LNCaP clone FGC (cell line): ENCODE measurements at places on chromosomes 12 and 14.

DNA sequence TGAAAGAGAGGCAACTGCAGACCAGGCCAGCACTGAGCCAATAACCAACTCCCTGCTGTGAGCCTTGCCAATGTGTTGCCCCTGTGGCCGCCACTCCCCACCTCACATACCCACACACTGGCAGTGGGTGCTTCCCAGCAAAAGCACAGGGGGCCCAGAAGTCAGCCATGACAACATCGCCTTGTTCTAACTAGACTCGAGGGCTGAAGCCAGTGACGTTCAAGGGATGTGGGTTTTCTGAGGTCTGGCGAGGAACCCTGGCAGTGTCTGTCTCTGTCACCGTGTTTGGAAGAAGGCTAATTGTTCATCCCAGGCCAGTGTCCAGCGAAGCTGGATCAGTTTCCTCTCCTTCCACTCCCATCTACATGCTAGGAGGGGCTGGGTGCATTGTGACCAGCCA lies 311.8 kb upstream of the AMIGO2 start:
- no peak for DNase-seq

DNA sequence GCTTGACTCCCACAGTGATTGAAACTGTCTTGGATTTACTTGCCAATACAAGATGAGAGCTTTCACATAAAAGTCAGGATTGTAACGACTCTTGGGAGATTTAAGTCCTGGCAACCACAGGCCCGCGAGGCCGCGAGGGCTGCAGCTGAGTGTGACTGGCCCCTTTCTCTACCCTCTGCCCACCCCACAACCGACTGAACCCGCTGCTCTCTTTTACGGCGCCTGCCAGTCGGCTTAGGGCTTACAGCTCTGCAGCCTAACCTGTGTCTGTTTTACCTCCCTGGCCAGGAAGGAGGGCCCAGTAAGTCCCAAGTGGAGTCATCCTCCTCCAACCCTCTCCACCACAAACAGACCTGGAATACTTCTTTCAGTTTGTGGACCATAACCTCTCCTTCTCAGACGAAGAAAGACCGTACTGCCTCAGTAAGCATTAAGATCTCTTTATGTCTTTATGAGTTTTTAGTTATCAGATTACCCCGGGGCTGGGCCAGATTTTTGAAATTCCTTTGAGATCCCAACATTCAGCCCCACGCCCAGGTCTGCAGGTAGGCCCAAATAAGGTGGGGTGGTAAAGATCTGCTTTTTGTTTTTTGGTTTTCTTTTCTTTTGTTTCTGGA lies 12.6 kb upstream of the TIGAR start:
- DNase-seq, result no peak

- no peak for DNase-seq
Observed at GRCh38 chr12:68350753-68351152, 18.6 kb upstream of the MDM1 start.

DNA sequence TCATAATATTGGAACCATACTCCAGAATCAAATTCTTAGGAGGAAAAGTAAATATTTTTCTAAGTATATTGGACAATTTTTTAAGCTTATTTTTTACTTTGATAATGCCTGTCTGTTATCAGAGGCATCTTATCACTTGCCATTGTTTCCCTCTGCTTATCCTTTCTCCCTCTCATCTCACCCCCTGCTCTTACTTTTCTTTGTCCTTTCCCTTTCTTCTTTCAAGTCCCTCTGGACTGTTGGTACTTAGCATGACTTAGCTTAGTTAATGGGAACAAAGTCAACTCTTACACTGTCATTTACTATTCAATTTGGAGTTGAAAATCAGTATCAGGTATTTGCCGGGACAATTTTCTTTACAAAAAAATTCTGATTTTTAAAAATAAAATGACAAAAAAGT lies 45.2 kb downstream of the ABCD2 start:
- DNase-seq, result no peak

DNA sequence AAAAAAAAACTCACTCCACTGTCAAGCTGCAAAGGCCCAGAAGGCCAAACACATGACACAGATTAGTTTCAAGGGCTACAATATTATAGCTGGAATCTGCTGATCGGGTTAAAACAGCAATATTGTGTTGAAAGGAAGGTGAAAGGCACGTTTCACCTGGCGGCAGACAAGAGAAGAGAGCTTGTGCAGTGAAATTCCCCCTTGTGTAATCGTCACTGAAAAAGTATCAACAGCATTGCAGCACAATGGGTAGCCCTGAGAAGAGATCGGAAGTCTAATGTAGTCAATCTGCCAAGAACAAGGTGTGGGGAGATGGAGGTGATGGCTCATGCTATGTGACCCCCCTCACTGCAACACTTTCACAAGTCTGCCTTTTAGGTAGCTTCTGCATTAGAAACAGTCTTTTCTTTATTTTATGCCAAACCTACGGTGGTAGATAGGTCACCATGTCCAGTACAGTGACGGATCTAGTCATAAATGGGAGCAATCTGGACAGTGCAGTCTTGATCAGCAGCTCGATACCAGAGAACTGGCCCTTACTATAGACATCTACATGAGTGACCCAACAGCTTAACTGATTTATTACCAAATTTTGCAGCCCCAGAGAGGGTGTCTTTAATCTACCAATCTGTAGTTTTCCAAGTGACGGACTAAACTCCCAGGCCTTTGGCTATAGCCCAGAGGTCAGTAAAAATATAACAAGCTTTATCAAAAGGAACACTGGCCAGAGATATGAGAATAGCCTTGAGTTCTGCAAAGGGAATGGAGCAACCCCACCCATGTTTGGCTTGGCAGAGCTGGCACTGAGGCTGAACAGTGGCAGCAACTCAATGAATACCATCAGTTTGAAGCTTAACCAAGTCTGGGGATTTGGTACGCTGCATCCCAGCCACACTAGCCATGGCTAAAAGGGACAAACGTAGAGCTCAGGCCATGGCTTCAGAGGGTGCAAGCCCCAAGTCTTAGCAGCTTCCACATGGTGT lies 35.4 kb downstream of the SPTSSA start:
- DNase-seq, result no peak

DNA sequence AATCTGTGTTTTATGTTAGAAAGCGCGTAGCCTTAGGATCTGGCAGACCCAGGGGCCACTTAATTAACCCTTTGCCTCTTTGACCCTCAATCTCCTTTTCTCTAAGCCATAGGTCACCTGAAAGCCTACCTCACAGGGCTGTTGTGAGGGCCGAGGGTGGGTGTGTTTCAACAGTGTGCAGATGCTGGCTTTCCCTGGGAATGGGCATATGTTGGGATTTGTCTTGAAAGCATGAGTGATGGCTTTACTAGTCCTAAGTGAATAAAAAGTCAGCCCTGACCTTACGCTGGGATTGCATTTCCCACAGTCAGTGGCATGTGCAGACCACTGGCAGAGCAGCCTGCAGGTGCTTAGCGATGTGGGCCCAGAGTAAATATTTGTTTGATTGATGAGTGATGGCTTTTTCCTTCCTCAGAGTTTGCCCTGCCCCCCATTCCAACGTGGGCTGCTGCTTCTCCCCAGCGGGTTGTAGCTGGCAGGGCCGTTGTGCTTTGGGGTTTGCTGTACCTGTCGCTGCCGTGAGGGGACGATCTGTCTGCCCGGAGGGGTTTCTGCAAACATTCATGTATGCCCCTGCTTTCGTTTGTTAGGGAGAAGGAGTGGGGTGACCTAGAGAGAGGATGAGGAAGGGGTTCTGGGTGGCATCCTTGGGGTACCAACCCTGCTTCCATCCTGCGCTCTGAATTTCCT lies 31.5 kb downstream of the MEG3 start:
- no peak for DNase-seq

DNA sequence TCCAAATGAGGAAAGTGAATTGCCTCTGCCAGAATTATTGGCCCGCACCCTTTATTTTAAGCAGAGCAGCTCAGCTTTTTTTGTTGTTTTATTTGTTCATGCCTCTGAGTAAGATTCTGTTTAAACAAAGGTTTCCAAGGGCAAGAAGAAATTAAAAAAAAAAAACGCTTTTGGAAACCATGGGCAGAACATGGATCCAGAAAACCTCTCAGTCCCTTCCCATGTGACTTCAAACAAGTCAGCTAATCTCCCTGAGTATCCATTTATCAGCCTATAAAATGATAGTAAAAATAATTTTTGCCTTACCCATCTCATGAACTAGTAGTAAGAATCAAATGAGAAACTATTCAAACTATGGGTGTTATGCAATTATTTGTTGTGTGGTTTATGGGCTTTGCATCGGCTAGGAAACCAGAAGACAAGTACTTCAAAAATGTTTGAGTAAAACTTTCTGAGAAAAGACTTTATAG lies 27.6 kb downstream of the KITLG start:
- peak; percentile 97 for DNase-seq

DNA sequence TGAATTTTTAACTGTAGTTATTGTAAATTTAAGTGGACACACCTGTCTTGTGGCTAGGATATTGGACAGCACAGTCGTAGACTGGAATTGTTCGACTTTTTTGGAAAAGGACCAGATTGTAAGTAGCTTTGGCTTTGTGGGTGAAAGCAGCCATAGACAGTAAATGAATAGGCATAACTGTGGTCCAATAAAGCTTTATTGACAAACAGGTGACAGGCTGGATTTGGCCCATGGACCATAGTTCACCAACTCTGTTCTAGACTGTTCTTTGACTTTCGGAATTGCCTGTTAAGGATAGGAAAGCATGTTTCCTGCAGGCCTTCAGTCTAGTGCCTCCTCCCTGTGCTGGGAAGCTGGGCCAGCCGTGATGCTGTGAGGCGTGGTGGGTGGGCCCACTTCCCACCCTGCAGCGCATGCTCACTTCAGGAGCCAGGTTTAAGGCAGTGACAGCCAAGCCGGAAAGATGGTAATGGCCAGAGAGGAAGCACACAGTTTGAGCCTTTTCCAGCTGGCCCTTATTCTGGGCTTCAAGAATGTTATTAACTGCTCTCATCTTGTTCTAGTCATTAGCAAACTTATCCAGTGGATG lies 51.8 kb downstream of the PPP2R5C start:
- DNase-seq, result no peak

DNA sequence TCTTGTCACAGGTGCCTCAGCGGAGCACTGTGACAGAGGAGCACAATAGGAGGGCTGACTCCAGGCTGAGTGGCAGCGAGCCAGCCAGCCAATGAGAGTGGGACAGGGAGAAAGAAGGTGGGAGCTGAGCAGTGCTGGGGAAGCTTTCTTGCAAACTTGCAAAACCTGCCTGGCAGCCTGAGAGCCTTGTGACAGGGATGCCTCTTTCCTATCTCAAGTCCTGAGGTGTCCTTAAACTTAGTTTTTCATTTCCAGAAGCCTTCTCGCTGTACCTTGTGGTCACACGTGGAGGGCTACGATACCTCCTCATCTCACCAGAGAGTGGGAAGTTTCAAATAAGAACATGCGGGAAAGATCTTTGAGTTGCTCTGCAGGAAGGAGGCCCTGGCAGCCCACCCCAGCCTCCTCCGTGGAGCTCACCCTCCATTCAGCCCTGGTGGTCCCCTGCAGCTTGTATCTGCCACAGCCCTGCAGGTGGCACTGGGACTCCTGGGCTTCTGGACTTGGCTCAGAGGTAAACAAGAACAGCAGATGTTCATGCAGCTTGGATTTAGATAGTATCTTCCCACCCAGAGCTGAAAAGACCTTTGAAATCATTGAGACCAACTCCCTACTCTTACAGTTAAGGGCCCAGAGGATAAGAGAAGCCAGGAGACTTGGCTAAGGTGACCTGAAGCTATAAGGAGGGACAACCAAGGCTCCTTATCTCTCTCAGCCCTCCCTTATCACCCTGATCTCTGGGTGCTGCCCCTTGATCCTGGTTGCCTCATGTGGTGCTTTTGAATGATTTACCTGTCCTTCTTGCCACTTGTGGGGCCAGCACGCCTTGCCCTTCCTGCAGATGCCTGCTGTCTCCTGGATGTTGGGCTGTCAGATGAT lies 153.5 kb upstream of the MAX start:
- DNase-seq, result peak; percentile 88

- no peak for DNase-seq
Observed at GRCh38 chr12:46110928-46111699, 120.7 kb upstream of the SCAF11 start.

- DNase-seq, result no peak
Observed at GRCh38 chr12:82867762-82868500, 181.2 kb downstream of the TMTC2 start.

DNA sequence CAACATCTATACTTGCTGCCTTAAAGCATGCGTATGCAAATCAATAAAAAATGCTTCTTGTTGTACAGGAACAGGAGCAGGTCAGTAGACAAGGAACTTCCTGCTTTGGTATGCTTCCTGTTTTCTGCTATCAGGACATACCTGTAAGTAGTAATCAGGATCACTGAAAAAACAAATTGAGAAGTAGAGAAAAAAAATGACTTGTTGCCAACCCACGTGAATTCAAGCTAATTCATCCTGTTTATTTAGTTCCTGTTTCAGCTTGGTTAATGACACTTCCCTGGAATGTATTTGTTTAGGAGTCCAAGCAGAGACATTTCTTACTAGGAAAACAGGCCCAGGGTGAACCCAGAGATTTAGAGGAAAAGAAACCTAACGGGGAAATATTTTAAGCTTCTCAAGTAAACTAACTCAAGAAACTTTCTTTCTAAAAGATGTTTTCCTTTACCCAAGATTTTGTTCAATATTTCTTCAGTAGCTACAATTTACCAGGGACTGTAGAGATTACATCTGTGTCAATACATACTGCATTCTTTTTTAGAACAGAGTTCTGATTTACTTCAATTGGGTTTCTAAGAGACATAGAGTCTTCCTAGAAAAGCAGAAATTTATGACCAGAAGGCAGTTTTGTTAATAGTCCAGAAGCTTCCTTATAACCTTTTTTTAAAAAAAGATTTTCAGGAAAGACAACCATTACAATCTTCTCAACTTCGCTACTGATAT lies 124.2 kb downstream of the PAWR start:
- peak; percentile 97 for DNase-seq

- no peak for DNase-seq
Observed at GRCh38 chr12:132245521-132246101, 83.8 kb downstream of the GALNT9 start.

DNA sequence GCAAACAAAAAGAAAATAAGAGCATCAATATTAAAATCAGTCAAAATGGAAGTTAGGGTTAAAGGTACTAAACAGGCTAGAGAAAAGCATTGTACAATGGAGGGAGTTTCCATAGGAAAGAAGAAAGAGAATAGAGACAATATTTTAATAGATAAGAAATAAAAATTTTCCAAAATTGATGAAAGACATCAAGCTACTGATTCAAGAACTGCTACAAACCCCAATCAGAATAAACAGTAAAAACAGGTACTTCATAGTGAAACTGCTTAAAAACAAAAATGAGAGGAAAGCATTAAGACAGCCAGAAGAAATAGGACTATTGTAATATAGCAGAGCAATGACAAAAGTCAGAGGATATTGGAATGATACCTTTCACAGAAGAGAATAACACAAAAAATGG lies 413.4 kb downstream of the NELL2 start:
- DNase-seq, result no peak

- DNase-seq, result no peak
Observed at GRCh38 chr12:54355104-54355815, 9.0 kb downstream of the GPR84 start.

DNA sequence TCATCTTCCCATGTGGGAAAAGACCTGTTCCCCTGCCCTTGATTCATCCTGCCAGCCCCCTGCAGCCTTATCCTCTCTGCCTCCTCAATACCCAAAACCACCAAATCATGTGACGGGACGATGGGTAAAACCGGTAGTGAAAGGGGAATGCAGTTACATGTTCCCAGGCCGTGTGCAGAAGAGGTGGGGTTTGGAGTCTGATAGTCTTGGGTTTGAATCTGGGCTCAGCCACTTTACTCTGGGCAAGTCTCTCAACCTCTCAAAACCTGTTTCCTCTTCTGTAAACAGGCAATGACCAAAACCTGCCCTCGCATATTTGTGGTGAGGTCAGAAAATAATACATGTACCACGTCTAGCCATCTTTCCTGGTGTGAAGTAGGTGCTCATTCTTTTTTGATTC lies 123.0 kb downstream of the PLXNC1 start:
- no peak for DNase-seq
